ENCODE measurements at places on chromosomes 5 and 9. TPM values are rescaled to one million over a fixed set of nuclear protein-coding genes. Genes with fewer than 3 reads are reported as not detected.

DNA sequence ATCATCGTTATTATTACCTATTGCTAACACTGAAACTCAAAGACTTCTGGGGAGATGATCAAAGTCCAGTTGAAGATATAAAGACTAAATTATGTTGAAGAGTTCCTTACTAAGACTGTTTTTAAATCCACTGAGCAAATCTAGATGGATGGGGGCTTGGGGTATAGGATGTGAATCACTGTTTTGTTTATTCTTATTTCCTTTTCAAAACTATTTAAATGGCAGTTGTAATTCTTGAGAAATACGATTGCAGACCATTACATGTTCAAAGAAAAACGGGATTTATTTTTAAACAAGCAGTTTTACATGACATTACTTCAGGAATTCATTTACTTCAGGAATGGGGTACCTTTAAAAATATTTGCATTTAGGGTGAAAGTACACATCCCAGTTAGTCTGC, 4.3 kb downstream of the RASGRF2 start:
- DNase-seq: no peak

DNA sequence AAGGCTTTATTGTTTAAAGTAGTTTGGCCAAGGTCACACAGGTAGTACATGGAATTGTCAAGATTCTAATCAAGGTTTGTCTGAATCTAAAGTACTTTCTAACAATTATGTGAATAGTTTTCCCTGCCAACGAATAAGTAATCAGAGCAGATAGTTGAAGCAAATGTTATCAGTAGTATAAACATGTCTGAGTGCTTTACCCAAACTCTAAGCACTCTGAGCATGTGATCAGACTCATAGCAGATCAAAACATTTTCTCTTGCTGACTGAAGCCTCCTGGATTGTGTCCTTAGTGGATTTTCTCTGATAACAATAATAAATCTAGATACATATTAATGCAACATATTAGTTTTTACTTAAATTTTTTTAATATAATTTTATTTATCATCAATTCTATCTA, 995.0 kb downstream of the EFNA5 start:
- no peak for DNase-seq

DNA sequence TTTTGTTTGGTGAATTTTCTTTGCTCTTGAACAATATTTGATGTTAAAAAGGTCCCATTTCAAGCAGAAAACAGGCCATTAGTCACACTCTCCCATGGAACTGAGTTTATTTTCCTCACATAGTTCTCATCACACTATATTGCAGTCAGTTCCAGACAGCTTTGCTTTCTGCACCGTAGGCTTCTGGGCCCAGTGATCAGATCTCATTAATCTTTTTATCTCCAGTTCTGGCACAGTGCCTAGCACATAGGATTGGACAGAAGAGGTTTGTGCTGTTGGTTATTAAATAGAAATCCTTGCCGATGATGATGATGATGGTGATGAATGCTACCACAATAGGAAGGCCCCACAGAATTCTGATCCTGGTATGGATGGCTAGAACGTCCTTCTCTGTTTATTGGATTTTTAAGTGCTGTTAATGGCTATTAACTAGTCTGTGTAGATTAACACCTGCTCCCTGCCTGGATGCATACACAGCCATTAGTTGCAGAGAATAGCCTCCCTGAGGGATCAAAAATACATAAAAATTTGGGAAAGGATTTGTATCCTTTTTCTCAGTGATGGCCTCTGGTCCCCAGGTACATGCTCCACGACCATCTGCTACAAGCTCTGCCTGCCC, 52.0 kb upstream of the NTRK2 start:
- DNase-seq: no peak

The FAT2 gene
- not detected for total RNA-seq

The PCDH12 gene
- total RNA-seq: 0.24 TPM

The AGXT2 gene
- total RNA-seq: not detected

Data from activated T-cell treated with anti-CD3 and anti-CD28 coated beads, Interleukin-2, amount 50 U/mL, for 4 hours (primary cell).